ENCODE measurements at places on chromosomes 3 and 15.

- no peak for DNase-seq
Measured at GRCh38 chr3:126571078-126571477, 12.3 kb upstream of the C3orf22 start.

GRCh38 chr3:45841420-45841756, 531 bp downstream of the LZTFL1 start:
- no peak for DNase-seq

DNA sequence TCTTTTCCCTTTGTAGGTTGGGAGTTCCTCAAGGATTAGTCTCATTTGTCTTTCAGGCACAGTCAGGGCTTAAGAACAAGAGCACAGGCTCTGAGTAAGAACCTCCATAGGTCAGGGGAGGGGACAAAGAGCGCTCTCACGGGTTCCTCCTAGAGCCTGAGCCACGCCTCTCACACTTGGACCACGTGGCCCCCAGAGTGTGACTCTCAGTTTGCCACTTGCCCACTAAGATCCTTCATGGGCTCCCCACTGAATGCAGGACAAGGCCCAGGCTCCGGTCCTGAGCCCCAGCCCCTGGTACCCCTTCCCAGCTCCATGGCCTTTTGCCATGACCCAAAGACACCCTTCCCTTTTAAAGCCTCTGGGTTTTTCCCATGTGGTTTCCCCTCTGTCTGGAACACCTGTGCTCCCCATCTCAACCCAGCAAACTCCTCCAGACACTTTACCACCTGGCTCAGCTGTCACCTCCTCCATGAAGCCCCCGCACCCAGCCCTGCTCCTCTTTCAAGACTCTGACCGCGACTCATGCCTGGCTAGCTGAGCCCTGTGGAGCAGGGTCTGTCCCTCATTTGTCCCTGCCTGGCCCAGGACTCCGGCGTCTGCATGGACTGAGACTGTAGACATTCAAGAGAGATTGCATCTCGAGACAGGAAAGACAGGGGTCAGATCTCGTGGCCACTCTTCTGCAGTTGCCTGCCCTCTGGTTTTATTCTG, 32.7 kb downstream of the IQSEC1 start:
- DNase-seq, result peak; percentile 48

- no peak for DNase-seq
Measured at GRCh38 chr3:7973006-7973405, 528.6 kb upstream of the LMCD1 start.

DNA sequence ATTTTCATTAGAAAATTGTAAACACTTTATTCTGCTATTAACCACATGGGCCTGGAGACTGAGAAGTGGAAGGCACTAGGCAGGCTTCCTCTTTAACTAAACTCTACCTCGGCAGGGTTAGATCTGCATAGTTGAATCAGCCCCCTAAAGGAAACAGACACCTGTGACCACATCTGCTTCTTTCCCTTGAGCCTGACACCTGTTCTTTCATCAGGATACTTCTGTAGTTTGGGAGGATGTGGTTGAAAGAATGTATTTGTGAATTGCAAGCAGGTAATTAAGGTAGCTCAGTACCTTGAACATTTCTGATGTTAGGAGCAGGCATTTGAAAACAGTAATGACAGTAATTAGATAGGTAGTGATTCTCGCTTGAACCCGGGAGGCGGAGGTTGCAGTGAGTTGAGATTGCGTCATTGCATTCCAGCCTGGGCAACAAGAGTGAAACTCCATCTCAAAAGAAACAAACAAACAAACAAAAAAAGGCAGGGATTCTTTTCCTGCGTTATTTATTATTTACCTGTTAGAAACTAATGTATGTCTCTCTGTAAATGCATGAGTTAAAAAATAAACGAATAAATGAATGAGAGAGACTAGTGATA, 468.5 kb downstream of the NLGN1 start:
- no peak for DNase-seq

DNA sequence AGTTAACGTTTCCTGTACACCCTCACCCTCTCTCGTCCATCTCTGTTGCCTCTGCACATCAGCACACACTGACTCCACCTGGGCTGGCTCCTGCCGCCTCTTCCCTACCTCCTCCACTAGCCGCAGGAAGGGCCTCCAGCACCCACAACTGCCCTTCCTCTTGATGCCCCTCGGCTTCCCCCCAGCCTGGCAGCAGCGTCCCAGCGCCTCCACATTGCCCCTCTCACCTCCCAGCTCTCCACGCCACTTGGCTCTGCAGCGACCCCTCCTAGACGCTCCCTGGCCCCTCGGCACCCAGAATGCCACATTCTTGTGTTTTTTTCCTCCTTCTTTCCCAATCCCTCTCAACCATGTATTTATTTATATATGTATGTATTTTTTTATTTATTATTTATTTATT, 73.6 kb downstream of the ST8SIA2 start:
- DNase-seq, result no peak

DNA sequence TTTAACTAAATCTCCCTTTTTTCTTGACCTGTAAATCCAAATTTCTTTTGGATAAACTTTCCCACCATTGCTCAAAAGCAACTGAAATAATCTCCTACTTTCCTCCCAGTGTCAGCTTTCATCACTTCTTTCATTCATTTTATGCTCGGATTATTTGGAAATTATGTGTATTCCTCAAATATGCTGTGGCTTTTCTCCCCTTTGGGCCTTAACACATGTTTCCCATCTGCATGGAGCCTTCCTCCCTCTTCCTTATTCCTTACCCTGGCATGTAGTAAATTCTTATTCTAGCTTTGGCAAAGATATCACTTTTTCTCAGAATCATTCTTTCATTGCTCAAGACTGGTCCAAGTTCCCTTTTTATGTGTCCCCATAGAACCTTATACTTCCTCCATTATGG, 41.8 kb upstream of the TUSC7 start:
- DNase-seq, result no peak

DNA sequence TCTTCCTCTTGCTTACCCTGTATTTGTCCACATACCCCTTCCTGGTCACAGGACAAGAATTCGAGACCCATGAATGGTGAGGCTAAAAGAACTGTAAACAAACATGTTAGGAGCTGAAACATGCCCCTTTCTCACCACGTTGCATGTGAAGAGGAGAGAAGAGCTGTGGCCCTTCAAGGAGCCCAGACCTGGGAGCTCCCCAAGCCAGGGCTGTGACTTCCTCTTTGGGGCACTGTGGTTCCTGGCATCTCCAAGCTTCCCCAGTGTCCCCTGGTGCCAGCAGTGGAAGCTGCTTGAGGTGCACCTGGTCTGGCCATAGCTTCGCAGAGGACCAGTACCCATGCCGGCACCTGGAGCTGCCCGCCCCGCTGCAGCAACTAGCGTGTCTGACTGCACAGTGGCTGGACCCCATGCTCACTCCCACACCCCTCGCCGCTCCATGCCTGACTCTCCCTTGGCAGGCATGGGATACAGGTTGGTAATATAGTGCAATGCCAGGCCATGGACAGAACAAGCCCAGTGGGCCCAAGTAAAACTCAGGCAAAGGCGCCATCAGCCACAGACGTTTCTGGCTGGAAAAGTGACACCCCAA, 9.9 kb downstream of the SPCS1 start:
- no peak for DNase-seq

- no peak for DNase-seq
Measured at GRCh38 chr3:146313746-146314111, 62.8 kb upstream of the PLSCR4 start.

DNA sequence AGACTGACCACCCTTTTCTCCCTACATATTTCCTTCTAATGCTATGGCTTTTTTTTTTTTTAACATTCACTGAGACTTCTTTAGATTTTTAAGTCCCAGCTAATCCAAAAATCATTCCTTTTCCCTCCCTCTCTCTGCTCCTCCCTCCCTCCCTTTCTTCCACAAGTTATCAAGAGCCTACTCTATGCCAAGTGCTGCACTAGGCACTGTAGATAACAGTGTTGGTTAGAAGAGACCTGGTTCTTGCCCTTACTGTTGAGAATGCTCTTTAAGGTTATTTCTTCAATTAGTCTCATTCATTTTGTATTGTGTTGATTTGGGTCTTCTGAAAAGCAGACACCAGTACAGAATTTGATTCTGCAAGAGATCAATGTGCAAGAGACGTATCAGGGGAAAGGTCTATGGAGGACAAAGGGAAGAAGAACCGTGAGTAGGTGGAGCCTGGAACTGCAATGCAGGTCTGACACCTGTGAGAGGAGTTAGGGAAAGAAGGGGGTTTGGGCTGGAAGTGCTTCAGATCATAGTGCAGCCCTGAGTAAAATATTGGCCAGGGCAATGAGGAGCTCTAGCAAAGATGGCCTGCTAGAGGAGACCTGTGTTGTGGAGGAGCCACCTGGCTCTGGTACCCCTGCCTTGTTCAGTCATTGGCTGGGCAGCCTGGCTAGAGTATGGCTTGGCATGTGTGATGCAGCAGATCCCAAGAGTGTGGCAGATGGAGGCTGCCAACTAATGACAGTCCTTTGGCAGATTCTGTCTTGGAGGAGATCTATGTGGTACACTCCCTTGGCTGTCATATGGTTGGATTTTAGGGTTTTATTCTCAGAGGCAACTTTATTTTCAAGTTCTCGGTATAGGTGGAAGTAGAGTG, 9.7 kb upstream of the PCOLCE2 start:
- DNase-seq, result no peak

DNA sequence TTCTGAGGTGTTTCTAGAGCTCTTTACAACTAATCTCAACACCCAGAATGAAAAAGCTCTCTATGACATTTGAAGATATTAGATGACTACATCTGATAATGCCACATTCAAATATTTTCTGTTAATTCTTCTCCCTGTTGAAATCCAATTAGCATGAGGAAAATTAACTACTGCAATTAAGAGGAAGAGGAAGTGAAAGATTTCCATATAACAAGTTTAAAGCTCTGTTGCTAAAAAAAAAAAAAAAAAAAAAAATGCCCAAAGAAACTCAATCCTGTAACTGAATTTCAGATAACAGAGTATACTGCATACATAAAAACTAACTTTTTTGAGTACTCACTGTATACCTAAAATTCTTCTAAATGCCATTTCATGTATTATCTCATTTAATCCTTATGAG, 109.8 kb downstream of the TNIK start:
- DNase-seq, result no peak

GRCh38 chr15:48984811-48985352, 21.2 kb upstream of the SHC4 start:
- no peak for DNase-seq

DNA sequence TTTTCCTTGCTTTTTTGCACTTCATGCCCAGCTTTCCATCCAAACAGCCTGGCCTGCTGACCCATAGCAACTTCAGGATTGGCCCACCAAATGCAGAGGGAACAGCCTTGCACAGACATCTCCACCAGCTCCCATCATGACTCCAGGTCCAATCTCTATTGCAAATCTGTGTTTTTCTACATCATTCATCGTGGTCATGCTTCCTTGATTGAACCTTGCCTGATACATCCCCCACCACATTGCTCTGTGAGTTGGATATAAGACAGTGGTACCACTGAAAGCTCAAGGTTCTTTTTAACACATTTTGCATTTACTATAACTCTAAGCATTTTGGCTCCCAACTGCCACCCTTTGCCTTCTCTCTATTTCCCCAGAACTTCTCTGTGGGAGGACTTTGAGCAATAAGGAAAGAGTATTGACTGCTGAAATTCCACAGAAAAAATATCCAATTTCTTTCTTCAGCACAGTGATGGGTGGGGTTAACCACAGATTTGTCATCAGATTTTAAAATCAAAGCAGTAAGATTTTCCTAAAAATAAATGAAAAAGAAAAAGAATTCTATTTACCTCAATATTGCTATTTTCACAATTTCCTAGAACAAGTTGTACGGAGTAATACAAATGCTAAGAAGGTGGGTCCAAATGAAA, 114.6 kb upstream of the GALNT15 start:
- DNase-seq, result no peak

DNA sequence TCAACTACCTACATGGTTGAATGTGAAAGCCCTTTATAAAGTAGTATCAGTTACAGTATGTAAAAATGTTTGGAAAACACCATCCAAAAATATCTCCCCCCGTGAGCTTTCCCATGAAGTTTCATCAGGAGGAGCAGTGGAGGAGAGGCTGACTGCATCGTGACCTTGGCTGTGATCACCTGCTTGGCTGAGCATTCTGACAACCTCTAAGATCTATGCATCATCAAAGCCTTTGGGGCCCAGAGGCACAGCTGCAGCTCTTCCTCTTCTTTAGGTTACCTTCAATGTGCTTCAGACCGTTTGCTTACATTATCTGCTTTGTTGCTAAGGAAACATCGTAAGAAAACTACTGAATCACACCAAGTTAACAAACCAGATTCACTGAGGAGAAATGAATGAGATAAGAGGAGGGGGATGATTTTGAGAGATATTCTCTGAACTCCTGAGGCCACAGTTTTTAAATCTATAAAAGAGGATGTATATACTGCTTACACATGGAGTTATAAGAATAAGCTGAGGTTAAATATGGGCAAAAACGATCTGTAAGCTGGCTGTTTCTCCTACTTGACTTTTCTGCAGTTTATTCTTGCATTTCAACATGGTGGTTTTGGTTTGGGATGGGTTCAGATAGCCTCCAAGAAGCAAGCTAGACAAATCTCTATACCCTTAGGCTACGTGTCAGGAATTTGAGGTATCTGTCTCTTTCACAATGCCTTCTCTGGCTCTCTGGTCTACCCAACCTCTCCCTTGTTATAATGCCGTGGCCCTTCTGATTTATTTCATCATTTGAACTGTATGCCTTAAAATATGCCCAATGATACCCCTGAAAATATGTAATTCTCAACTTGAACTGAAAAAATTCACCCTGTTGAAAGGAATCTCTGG, 4.0 kb downstream of the GCSAM start:
- DNase-seq, result peak; percentile 17

DNA sequence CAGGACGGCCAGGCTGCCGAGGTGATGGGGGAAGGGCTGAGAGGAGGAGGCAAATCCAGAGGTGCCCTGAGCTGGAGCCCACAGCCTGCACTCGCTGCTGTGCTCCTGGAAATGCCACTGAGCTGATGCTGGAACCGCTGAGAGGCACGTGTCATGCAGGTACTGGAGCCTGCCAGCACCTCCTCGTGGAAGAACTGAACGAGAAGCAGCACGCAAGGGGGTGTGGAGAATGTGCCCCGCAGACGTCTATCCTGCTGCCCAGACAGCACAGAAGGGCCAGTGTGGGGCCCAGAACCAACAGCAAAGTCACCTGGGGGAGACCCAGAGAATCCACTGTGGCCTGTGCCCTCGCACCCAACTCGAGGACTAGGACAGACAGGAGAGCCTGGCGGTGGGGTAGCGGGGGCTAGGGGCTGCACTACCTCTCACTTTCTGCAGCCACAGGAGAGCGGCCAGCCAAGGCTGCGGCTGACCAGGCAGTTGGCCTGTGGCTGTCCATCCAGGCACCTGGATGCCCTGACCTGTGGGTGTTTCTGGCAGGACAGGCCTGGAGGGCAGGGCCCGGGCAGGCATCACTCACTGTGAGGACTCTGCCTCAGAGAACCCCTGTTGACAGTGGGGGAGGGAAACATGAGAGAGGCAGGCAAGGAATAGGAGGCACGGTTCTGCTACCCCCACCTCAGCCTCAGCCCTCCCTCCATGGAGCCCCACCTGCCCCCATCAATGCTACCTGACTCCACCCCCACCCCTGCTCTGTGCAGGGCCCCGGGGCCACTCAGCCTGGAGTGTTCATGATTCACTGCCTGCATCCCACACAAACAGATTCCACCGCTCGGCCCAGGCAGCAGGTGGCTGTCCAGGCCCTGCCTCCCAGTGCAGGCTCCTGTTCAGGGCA, 213.1 kb downstream of the TBC1D2B start:
- no peak for DNase-seq

All from stimulated activated CD8-positive, alpha-beta memory T cell treated with anti-CD3 and anti-CD28 coated beads, Interleukin-15, amount 100 ng/mL, for 48 hours (primary cell).